ENCODE measurements at places on chromosomes 1 and 21.

DNA sequence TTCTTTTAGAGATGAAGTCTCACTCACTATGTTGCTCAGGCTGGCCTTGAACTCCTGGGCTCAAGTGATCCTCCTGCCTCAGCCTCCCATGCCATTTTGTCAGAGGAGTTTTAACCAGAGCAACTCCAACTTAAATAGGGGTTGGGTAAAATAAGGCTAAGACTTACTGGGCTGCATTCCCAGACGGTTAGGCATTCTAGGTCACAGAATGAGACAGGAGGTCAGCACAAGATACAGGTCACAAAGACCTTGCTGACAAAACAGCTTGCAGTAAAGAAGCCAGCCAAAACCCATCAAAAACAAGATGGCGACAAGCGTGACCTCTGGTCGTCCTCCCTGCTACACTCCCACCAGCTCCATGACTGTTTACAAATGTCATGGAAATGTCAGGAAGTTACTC is 5.7 kb upstream of the DNAH14 start:
- DNase-seq: no peak

DNA sequence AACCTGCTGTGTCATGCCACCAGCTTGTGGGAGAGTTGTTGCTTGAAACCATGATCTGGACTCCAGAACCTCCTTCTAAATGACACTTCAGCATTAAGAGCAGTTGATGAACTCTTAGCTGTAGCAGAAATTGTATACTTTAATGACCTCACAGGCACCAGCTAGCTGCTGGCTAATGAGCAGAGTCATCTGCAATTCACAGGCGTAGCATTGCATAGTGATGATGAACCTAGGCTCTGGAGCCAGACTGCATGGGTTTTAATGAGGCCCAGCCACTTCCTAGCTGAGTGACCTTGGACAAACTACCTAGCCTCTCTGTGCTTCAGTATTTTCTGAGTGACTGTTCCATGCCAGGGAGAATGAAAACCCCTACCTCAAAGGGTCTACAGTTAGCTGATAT is 407.1 kb downstream of the LMO4 start:
- DNase-seq: no peak

- DNase-seq: no peak
Measured at GRCh38 chr21:34091607-34092006, 18.2 kb downstream of the MRPS6 start.

DNA sequence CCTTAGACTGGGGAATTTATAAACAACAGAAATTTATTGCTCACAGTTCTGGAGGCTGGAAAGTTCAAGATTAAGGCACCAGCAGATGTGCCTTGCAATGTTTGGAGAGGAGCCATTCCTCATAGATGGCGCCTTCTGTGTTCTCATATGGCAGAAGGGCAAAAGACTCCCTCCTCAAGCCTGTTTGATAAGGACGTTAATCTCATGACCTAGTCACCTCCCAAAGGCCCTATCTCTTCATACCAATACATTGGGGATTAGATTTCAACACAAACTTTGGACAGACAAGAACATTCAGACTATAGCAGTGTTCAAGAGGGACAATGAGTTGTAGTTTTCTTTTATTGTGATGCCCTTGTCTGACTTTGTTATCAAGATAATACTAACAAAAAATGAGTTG is 34.3 kb downstream of the PSMG1 start:
- no peak for DNase-seq

DNA sequence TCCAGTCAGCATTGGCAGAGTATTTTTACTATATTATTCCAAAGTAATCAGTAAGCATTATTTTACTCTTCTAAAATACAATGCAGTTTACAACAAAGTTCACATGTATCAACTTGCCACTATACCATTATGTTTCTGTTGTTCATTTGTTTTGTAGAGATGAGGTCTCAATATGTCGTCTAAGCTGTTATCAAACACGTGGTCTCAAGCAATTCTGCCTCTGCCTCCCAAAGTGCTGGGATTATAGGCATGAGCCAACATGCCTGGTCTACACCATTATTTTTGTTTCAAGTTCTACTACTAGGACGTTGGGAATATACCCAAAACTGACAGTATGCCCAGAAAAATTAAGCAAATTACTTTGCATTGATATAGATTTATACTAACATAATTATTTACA is 19.8 kb downstream of the FAF1 start:
- DNase-seq: no peak

GRCh38 chr1:36091698-36092097 is 3.0 kb downstream of the ADPRS start:
- DNase-seq: no peak

DNA sequence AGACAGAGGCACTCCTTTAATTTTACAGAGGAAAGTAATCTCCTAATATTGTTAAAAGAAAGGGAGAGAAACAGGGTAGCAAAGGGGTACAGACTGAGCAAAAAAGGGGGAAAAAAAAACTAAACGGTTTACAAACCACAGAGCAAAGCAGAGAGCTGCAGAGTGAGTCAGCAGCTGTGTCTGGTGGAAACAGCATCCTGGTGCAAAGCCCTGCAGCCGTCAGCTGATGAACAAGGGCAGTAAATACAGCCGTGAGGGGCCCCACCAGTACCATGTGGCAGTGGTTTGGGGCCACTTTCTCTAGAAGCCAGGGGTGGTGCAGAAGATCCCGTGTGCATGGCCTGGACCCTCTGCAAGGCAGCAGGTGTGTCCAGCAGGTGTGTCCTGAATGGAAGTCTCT is 111.3 kb downstream of the ERG start:
- no peak for DNase-seq

- no peak for DNase-seq
Measured at GRCh38 chr1:239538239-239538988, 152.0 kb downstream of the CHRM3 start.

DNA sequence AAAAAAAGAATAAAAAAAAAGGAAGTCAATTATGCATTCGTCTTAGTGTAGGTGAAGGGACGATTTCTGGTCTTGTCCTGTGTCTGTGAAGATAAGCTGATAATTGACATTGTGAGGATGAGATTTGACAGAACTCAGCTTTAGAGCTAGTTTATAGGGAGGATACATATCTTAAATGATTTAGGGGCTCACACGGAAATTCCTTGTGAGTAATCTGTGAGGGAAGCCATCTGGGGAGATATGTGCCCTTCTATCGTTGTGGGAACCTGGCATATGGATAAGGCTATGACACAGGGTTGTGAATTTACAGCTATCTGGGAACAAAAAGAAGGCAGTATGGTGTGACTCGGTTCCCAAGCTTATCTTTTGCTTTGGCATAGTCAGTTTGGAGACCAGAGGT is 71.1 kb downstream of the RABGAP1L start:
- no peak for DNase-seq

GRCh38 chr1:177044390-177044789 is 120.1 kb downstream of the ASTN1 start:
- no peak for DNase-seq

GRCh38 chr1:15423355-15424077 is 13.8 kb downstream of the EFHD2 start:
- DNase-seq: no peak

GRCh38 chr1:183911285-183911684 is 106.4 kb downstream of the RGL1 start:
- no peak for DNase-seq

- DNase-seq: no peak
Measured at GRCh38 chr1:63199706-63200335, 122.5 kb upstream of the FOXD3 start.

DNA sequence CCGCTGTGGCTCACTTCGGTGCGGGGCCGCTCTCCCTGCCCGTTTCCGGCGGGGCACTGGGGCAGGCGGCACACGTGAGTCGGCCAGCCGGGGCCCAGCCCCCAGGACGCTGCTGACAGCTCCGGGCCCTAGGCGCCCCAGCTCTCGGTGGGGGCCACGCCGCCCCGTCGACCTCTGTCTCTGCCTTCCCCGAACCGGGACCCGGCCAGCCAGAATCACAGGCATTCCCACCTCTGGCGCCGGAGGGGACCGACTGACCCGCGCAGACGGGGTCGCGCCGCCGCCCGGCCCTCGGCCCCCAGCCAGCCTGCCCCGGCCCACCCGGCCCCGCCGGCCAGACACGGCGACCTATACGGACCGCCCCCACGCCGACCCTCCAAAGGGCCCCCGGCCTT is 755 bp downstream of the SCMH1 start:
- no peak for DNase-seq
